ENCODE measurements at places on chromosomes 1 and 21.

DNA sequence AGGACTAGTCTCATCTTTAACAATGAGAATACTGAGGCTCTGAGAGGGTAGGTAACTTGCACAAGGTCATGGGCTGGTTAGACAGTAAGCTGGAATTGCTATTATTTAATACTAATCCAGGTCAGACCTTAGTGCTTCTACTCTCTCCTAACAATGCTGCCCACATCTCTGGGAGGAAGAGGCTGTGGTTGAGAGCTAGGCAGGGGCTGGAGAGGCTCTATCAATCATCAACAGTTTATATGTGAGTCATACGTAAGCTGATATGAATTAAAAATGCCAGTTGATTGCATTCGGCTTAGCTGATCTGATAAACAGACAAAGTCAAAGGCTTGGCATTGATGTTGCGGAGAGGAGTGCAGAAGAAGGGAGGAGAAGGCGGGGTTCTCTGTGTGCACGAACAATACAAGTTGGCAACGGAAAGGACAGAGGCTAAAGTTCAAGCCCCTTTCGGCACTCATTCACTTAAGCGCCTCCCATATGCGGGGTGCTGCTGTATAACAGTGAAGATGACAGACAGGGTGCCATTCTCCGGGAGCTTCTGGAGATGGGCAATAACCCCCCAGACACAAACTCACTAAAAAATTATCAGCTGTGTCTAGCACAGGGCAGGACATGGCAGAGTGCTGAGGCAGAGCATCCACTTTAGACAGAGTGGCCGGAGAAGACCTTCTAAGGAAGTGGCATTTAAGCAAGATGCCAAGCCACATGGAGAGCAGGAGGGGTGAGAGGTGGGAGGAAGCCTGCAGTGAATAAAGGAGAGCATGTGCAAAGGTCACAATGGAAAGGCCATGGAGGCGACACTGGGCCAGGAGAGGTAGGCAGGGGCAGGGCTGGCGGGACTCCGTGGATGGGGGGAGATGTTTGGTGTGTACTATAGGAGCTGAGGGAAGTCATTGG, 195.2 kb downstream of the ZSCAN20 start:
- no peak for DNase-seq

GRCh38 chr1:44501047-44501890, 96.2 kb downstream of the RNF220 start:
- no peak for DNase-seq

DNA sequence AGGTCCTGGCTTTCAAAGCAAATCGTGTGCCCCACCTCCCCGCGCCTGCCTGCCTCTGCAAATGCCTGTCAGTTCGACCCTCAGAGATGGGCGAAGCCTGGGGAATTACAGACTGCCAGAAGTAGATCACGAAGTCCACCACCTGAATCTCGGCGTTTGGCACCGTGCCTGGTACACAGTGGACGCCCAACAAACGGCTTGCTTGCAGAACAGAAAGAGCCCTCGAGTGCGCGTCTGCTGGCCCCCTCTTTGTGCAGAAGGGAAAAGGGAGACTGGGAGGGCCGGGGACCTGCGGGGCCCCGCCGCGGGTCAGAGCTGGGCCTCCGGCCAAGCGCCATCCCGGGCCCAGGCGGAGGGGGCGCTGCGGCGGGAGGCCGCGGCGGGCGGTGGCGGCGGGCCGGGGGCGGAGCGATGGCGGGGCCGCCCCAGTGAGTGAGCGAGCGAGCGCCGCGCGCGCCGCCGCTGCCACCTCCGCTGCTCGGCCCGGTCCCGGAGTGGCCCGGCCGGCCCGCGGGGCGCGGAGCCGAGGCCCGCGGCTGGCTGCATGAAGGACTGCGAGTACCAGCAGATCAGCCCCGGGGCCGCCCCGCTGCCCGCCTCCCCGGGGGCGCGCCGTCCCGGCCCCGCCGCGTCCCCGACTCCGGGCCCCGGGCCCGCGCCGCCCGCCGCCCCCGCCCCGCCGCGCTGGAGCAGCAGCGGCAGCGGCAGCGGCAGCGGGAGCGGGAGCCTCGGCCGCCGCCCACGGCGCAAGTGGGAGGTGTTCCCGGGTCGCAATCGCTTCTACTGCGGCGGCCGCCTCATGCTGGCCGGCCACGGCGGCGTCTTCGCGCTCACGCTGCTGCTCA, at the start of gene ZDHHC18:
Gene ZDHHC18, plus strand, starts transcription at position 428 of the 845 bp plus-strand sequence. Its CDS starts 117 bp downstream, at position 545.
- DNase-seq = peak; percentile 67

DNA sequence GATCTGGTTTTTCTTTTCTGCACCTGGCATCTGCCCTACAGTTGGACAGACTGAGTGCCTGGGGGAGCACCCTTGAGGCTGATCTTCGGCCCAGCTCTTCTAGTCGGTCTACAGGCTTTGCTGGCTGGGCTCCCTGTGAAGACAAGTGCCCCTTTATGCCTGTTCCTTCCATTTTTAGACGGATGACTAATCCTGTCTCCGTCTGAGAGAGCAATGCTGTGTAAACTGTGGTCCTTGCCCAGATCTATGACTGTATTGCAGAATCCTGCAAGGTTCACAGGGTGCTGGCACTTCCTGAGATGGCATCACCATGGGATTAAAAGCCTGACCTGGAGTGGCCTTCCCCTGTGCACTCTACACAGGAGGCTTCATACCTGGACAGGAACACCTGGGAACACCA, 47.6 kb upstream of the SAMD13 start:
- no peak for DNase-seq

- no peak for DNase-seq
These were observed 16.5 kb downstream of the SLC27A3 start for GRCh38 chr1:153791648-153792253.

GRCh38 chr1:23370709-23371584, 1.3 kb upstream of the ZNF436 start:
- DNase-seq = no peak

GRCh38 chr1:230548997-230549396, 93.3 kb upstream of the COG2 start:
- DNase-seq = no peak

DNA sequence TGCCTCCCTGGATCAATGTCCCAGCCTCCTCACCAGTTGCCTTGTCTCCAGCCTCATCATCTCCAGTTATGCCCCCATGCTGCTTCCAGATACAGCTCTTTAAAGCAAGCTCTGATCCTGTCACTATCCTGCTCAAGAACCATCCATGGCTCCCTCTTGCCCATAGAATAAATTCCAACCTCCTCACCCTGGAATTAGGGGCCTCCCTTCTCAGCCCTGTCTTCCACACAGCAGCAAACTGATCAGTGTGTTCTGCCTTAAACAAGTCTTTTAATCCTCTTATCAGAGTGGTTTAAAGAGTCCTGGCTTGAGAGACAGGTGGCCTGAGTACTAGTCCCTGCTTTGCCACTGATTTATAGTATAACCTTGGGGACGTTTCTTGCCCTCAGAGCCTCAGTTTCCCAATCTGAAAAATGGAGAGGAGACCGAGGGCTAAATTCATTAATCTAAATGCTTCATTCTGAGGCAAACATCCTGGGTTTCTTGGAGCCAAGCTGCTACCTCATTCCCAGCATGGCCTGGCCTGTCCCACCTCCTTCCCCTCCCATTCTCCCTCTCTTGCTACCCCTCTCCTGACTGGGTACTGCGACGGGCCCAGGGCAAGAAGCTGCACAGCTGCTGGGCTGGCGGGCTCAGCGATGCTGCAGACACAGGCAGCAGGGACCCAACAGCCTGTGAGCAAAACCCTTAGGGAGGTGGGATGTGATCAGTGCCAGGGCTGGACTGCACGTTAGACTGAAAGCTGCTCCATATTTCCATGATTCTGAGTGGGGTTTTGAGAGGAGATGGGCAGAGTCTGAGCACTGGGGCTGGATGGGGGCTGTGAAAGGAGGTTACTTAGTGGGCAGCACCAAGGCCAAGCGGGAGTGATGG, 221.4 kb downstream of the PTPRU start:
- no peak for DNase-seq

GRCh38 chr21:17813353-17813752, 5.8 kb downstream of the C21orf91 start:
- DNase-seq = no peak

- no peak for DNase-seq
These were observed 92.1 kb downstream of the DDAH1 start for GRCh38 chr1:85372683-85373377.

DNA sequence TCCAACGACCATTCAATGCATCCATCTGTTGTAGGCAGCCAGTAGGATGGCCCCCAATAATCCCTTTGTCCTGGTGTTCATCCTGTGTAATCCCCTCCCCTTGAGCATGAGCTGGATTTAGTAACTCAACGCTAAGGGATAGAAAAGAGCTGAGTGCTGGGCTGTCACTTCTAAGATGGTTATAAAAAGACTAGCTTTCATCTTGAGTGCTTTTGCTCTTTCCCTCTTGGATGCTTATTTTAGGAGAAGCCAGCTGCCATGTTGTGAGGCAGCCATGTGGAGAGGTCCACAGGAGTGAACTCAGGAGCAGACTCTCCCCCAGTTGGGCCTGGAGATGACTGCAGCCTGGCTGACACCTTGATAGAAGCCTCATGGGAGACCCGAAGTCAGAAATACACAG, 401.5 kb downstream of the VAV3 start:
- DNase-seq = no peak

- DNase-seq = no peak
These were observed 44.0 kb downstream of the GPR161 start for GRCh38 chr1:168092566-168093355.

DNA sequence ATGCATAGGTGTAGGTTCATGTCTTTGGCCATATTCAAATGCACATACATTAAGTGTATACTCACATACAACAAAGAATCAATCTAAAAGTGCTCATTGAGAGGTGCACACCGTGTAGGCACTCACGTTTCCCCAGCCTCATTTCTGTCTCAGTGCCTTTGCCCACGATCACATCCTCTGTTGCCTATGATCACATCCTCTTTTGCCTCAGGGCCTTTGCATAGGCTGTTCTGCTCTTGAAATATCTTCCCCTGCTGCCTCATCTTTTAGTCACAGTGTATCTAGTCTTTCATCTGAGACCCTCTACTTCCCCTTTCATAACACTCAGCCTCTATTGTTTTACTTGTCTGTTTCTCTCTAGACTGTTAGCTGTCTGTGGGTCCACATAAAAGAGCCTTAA, 69.3 kb downstream of the FOXD2 start:
- no peak for DNase-seq

GRCh38 chr1:156895455-156895812, 1.9 kb downstream of the PEAR1 start:
- no peak for DNase-seq

Measured in stimulated activated CD8-positive, alpha-beta memory T cell treated with anti-CD3 and anti-CD28 coated beads, Interleukin-7, amount 100 ng/mL, for 4 hours (primary cell).